ENCODE measurements at places on chromosomes 7 and 10.

DNA sequence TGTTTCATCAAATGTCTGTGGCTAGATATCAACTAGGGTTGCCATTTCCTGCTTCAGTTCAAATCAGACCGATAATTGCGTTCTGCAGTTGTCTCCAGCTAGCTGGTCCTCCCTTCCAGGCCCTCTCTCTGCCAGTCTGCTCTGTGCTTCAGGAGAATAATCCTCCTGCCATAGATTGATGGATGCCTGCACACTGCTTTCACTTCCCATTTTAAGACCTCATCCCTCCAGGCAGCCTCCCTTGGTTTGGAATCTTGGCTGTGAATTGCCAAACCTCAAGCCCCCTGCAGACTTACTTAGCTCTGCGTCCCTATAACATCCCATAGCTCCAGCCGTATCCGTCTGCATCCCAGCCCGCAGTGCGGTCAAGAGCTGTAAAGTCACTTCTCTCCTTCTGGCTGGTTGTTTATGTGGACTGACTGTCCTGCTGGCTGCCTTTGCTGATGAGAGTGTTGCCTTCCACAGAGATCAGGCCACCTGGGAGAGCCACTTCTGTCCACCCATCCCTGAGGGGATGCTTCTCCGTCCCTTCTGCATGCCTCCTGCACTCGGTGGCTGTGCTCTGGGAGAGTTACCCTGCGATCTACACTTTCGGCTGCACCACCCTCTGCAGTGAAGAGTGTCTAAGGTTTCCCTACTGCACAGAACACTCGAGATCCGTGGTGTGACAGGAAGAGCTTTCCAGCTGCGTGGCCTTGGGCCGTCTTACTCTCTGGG is 22.4 kb upstream of the KLF6 start:
- no peak for DNase-seq

- DNase-seq = no peak
These were observed 82.7 kb upstream of the WIPF3 start for GRCh38 chr7:29723599-29723998.

DNA sequence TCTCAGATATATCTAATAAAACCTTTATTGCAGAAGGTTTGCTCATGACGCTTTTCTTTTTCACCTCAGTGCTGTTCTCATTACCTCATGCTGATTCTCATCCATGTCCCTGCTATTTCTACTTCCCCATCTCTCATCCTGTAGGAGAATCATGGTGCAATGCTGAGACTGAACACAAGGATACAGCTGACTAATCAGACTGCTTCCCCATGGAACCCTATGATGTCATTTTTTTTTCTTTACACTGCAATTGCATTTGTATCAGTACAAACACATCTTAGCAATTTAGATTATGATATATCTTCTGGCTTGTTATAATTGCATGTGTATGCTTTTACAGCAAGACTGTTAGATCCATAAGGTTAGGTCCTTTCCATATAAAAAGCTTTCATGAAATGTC is 93.7 kb downstream of the SEMA3A start:
- DNase-seq = no peak

DNA sequence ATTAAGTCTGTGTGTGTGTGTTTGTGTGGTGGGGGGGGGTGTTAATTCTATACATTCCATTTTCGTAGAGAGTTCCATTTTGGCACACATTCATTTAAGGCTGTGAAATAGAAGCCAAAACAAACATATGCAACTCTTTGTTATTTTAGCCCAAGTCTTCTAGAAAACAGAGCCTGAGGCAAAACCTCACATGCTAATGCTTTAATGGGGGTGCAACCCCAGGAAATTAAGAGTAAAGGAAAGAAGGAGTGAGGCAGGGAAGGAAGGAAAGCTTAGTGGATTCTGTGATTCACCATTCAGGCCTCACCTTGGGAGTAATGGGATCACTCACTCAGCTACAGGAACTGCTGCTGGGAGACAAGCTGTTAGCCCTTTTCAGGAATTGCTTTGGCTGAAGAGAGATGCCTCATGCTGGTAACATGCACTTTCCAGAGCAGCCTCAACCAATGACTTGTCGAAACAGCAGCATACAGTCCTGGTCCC is 73.0 kb upstream of the CTTNBP2 start:
- no peak for DNase-seq

- no peak for DNase-seq
These were observed 20.3 kb upstream of the MYH16 start for GRCh38 chr7:99252166-99252895.

- DNase-seq = no peak
These were observed 158.8 kb downstream of the DIP2C start for GRCh38 chr10:530717-531116.

DNA sequence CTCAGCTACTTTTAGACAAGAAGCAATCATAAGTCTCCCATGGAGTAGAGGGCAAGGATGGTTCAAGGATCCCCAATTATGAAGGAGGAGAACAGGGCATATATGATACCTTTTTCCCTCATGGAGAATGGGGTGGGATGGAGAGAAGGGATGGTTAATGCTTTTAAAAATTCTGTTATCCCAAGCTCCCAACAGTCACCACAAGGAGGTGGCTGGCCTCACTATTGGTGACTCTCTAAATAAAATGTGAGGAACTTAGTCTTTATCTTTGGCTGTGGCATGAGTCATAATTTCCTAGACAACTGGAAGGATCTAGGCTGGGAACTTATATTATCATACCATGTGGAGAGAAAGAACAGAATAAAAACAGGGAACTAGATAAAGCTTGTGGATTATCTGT is 297.0 kb downstream of the PHTF2 start:
- no peak for DNase-seq

DNA sequence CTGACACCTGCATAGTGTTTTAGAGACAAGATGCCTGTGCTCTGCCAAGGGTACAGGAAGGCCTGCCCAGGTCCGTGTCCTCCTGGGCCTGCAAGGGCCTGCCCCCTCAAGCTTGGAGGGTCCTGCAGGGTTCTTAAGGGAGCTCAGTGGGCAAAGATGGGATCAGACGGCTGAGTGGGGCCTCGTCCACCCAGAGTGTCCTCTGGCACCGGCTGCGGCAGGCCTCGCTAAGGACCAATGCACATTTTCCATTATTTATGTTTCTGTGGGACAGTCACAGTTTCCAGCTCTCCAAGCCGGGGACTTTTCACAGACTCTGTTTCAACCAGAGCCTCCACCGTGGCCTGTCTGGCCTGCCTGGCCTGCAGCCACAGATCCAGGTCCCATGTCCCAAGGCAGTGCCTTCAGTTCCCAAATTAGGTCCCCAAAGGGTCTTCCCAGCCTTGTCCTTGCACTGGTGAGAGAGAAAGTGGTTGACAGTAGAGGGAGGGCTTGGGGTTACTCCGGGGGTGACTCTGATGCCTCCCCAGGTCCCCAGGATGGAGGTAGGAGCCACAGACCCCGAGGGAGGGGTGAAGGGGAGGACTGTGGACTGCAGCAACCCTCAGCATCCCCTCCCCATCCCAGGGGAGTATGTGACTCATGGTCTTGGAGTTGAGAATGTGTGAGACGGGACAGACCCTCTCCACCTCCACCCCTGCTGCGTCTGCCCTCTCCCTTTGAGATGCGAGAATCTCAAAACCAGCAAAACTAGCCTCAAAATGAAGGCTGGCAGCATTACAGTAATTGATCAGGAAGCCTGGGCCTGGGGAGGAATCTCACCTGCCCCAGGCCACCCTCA is 14.8 kb downstream of the MYL10 start:
- DNase-seq = no peak

- no peak for DNase-seq
These were observed 13.8 kb upstream of the PAX2 start for GRCh38 chr10:100731407-100732240.

GRCh38 chr10:119216127-119216526 is 8.8 kb downstream of the GRK5 start:
- DNase-seq = no peak

DNA sequence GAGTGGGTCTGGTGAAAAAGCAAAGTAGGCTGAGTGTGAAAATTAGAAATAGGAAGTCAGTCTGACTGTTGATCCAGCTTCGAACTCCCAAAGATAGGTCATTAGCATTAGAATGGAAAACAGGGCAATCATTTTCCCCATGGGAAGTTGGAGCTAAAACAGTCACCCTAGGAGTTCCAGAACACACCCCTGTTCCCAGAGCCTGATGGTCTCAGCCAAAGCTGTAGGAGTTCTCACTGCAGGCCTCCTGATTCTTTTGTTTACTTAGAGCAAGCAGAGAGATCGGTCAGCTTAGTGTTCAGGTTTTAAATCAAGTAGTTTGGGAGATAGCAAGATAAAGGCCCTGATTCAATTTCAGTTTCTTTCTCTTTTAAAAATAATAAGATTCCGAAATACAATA is 28.8 kb upstream of the JCAD start:
- DNase-seq = no peak

DNA sequence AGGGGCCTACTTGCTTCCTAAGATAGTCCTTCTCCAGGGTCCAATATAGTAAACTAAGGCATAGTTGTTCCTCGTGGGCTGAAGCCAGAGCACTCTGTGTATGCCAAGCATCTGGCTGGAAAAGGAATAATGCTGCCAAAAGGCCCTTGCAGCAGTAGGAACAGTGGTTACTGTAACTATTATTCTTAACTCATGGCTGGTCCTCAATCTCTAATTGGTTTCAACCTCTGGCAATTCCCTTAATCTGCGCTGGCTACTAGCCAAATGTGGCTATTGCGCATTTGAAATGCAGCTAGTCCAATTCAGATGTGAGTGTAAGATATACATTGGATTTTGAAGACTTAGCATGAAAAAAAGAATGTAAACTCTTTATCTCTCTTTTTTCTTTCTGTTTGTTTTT is 27.8 kb upstream of the LBX1 start:
- DNase-seq = no peak

DNA sequence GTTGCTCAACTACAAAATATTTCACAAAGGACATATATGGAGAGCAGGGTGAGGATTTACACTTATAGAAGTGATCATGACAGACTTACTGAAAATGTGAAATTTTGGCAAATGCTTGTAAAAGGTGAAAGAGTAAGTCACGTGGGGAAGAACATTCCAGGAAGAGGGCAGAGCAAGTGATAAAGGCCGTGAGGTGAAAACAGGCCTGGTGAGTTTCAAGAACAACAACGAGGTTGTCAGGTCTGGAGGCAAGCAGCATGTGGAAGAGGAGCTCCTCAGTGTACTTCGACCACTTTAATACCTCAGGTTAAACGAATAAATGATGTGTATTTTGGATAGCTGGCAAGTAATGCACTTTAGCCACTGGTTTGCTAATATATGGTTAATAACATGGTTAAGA is 706.7 kb downstream of the PCDH15 start:
- DNase-seq = no peak

- DNase-seq = no peak
These were observed 14.0 kb downstream of the C10orf105 start for GRCh38 chr10:71705582-71705981.

GRCh38 chr7:33748793-33749192 is 156.5 kb upstream of the BMPER start:
- DNase-seq = no peak

GRCh38 chr7:112749775-112750174 is 40.4 kb downstream of the TMEM168 start:
- no peak for DNase-seq

DNA sequence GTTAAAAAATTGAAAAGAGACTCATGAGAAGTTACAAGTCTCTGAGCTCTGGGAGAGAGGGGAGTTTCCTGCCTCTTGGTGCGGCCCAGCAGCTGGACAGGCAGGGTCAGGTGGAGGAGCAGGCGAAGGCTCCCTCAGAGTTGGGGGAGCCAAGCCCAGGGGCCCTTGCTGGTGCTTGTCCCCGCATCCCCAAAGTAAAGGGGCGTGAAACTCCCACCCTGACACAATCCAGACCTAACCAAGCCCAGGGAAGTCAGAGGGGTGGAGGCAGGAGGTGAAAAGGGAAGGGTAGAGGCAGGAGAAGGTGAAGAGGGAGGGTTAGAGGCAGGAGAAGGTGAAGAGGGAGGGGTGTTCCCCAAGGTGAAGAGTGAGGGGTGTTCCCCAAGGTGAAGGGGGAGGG is 322.8 kb downstream of the GLRX3 start:
- no peak for DNase-seq

DNA sequence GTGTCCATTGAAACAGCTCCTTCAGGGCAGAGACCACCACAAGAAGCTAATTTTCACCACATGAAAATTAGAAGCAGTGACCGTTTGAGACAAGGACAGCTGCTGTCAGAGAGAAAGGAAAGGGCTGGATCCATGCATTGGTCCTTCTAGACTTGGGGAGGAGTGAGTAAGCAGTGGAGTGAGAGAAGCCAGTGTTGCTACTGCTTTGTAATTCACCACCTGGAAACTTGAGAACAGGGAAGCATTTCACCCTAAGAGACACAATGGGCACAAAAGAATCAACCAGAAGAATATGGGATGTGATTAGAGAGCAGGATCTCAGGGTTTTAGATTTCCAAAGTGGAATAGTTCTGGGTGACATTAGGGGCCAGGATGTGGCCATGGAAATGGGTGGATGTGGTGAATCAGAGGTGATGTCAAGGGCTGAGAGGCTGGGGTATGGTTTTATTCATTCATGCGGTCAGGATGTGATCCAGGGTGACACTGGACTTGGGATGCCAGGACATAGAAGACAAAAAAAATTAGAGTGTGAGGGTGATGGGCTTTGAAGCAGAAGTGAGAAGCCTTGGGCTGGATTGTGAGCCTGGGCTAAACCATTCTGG is 61.6 kb downstream of the DENND11 start:
- DNase-seq = no peak

DNA sequence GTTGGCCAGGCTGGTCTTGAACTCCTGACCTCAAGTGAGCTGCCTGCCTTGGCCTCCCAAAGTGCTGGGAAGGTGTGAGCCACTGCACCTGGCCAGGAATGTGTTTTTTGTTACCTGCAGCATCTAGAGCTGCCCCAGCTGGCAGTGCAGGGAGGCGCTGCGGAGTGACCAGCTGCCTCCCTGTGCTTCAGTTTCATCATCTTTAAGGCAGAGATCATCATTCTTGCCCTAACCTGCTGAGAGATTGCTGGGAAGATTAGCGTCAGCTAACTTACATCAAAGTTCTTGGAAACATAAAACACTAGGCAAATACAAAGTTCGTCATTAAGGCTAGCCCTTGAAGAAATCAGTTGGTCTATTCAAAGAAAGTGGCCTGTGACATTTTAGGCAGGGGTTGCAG is 2.3 kb downstream of the ZNF282 start:
- no peak for DNase-seq

GRCh38 chr7:36568452-36568849 is 155.8 kb downstream of the AOAH start:
- no peak for DNase-seq

- DNase-seq = no peak
These were observed 58.0 kb downstream of the ORC5 start for GRCh38 chr7:104149822-104150221.

GRCh38 chr7:30470771-30471170 is 7.8 kb downstream of the NOD1 start:
- DNase-seq = no peak

- no peak for DNase-seq
These were observed 29.8 kb upstream of the GNA12 start for GRCh38 chr7:2873686-2874551.

GRCh38 chr10:86758189-86759072 is 2.0 kb downstream of the BMPR1A start:
- DNase-seq = no peak

DNA sequence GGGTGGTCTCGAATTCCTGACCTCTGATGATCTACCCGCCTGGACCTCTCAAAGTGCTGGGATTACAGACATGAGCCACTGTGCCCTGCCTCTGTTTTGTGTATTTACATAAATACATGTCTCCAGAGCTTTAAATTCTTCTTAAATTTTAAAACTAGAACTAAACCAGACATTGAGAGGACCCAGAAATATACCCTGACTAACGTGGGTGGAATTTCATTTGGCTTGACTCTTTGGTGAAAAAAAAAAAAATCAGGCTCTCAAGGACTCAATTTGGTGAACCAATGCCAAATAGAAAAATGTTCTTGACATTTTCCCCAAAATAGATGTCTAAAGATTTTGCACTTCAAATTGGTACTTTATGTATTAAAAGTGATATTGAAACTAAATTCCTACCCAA is 16.6 kb upstream of the FAS start:
- no peak for DNase-seq

GRCh38 chr7:140591180-140591902 is 49.3 kb downstream of the DENND2A start:
- no peak for DNase-seq
